D721Med (cell line): ENCODE measurements at places on chromosomes 6 and 20.

DNA sequence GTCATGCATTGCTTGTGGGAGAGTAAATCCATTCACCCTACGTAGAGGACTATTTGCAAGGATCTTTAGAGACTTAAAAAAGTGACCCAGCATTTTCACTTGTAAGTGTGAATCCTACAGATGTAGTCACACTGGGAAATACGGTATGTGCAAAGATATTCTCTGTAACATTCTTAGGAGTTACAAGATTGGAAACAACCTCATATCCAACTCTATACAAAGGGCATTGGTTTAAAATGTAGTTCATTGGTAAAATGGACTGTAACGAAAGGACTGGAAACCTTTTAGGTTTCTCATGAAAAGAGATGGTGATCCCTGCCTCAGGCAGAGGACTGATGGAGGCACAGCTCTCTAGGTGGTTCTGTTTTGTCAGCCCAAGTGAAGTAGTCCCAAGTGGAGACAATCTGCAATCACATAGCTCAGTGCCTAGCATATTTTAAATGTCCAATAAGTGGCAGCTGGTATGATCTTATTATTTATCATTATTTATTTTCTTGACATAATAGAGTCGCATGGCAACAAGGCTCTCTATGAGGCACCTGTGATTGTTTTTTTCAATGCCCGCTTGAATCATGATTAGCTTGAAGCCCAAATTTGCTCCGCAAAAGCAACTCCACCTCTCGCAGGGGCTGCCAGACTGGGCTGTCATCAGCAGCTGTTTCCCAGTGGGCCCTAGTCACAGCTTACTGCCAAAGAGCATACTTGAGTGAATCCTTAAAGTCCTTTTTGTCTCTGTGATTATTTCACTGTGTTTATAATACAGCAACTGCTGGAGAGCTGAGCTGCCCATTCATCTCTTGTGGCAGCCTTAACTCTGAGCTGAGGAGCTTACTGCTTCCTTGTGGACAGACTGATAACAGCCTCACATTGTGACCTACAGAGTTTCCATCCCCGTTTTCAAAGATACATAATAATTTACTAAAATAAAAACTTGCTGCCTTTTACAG lies 19.8 kb upstream of the ENPP1 start:
- DNase-seq, result no peak

DNA sequence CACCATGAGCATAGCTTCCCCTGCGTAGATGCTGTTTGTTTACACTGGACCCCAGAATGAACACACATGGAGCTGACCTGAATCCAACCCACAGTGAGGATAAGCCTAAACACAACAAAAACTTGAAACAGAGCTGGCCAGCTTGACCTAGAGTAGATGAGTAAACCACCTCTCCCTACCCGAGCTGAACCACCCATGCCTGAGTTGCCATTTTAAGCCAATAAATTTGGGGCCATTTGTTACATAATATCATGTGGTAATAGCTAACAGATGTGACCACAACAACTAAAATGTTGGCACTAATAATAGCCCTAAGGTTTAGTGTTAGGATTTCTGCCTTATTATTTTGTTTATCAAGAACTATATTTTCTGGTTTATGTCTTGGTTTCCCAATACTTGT lies 103.2 kb upstream of the GRIK2 start:
- no peak for DNase-seq

- no peak for DNase-seq
These were observed 129.7 kb downstream of the FIG4 start for GRCh38 chr6:109820706-109821350.

DNA sequence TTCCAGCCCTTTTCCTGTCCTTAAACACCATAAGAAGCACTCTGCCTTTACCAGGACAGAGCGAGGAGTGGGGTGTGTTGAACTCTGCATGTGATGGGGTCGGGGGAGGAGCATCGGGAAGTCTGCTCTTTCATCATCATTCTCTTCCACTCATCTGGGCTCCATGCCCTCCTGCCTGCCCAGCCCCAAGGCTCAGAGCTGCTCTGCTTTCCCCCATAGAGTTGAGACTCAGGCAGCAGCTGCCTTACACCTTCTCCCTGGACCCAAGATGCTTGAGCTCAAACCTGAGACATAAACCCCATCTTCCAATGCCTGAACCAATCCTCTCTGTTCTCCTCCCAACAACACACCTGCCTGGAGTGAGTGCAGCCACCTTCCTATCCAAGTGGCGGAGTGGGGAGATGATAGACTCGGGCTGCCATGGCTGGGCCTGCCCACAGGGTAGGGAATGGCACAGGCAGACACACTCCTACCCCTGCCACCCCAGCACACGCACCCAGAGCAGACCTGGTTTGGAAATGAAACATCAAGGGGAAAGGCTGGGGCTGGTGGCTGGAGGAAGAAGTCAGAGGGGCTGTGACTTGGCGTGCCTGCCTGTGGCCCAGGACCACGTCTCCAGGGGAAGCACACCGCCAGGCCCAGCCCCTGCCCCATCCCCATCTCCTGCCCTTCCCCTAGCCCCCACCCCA lies 28.4 kb downstream of the TFEB start:
- DNase-seq, result no peak

- no peak for DNase-seq
These were observed 246.9 kb downstream of the UBE3D start for GRCh38 chr6:82818727-82819126.

GRCh38 chr20:45927071-45927878 lies 7.2 kb upstream of the PCIF1 start:
- DNase-seq, result no peak

DNA sequence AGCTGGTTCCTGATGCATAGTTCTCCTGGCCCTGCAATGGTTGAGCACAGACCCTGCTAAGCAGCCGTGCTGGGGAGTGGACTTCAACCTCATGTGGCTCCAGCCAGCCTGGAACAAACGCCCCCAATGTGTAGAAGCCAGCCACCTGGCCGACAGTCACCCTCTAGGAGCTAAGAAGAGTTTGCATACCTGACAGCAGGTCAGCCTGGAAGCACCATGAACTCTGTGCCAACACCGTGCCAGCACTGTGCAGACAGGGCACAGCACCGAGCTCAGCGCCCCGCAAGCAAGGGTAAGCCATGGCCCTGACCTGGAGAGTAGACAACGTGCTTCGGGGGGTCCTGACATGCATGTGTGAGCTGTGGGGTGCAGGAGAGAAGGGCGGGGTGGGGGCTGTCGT lies 356.3 kb downstream of the ZFAND3 start:
- no peak for DNase-seq

- no peak for DNase-seq
These were observed 70.7 kb downstream of the SOBP start for GRCh38 chr6:107560657-107561056.

- no peak for DNase-seq
These were observed 10.4 kb downstream of the TMEM14C start for GRCh38 chr6:10733151-10733715.

- DNase-seq, result no peak
These were observed 140.7 kb upstream of the BMP2 start for GRCh38 chr20:6626805-6627204.

GRCh38 chr6:151963001-151963400 lies 155.5 kb downstream of the ESR1 start:
- DNase-seq, result no peak

- no peak for DNase-seq
These were observed 515.3 kb downstream of the TENT5A start for GRCh38 chr6:81237226-81237625.

DNA sequence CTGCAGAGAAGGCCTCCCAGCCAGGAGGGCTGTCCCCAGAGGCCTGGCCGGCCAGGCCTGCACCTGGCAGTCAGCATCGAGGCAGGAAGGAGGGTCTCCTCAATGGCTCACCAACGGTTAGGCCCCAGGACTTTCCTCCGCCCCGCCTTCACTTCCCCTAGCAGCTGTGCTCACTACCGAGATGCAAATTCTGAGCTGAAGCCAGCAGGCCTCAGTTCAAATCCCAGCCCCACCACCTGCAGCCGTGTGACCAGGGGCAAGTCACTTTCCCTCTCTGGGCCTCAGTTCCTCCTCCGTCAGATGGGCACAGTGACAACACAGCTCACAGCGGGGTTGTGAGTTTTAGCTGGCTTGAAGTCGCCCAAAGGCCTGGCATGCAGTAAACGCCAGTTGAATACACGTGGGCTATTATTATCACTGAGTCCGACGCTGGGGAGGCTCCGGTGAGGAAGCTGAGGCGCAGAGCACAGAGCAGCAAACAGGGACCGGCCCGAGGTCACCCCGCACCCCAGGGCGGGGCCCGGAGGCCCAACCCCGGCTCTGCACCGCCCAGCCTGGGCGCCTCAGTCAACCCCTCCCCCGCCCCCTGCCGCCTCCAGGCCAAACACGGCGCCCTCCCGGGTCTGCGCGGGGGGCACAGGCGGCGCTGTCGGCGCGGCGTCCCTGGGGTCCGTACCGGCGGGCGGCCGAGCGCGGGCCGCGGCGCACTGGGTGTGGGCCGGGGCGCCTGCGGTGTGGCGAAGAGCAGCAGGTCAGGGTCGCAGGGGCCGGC lies 671 bp downstream of the E2F1 start:
- DNase-seq, result no peak
